ENCODE measurements at places on chromosomes 6 and 20.
A peak's percentile ranks its signal among the peaks of the same experiment; 100 is the strongest.

DNA sequence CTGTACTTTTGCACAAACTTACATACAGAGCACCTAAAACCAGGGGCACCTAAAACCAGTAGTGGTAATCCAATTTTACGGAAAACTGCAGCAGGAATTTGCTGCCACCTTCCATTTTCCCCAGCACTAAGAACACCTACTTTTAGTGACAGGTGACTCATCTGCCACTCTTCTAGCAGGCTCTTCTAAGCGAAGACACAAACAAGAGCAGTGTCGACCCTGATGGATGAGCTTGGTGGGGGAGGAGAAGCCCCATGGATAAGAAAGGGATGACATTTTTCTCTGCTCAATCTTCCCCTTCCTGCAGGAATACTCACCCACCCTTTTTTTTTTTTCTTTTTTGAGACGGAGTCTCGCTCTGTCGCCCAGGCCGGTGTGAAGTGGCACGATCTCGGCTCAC lies 116.9 kb downstream of the GMPR start:
- DNase-seq: no peak

- no peak for DNase-seq
Measured at GRCh38 chr6:136487759-136488425, 62.3 kb downstream of the MAP7 start.

DNA sequence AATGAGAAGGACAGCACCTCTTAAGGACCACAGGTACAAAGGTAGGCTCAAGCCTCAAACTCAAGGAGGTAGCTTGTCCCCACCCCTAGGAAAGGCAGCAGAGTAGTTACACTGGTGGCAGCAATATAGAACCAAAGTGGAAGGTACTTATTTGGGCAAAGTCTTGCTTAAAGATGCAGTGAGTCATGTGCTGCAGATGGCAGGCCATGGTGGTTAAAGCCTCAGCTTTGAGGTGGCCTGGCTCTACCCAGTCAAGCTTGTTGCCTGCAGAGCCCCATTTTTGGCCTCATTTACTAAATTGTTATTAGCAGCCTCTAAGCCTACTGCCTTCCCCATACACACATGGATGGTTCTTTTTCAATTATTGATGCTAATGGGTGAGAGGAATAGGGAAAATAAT lies 146.0 kb downstream of the ELOVL4 start:
- DNase-seq: no peak

- DNase-seq: peak; percentile 6
Measured at GRCh38 chr20:43306837-43307236, 117.1 kb upstream of the PTPRT start.

DNA sequence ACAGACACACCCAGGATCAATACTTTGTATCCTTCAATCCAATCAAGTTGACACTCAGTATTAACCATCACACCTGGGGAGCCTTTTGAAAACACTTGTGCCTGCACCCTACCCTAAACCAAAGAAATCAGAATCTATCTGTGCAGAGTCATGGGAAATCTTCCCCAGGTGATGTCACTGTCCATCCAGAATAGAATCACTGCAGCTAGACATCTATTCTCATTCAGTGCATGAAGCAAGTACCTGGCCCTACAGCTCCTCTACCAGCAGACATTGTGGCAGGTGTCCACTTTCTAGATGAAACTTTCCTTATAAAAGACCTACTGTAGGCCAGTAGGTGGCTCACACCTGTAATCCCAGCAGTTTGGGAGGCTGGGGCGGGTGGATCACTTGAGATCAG lies 262.4 kb upstream of the MARCKS start:
- no peak for DNase-seq

DNA sequence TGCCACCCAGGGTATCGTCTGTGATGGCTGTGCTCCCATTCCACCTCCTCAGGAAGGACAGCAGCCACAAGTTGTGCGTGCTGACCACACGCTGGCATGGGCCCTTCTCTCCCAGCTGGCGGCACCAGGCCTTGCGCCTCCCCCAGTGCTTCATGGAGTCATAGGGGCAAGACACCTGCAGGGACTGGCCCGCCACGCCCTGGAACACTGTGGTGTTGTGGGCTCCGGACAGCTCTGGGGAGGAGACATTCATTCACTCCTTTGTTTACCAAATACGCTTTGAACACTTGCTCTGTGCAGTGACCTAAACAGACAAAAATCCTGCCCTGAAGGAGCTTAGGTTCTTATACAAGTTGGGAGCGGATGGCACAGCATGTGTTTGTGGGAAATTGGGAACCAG lies 1.5 kb downstream of the TREM2 start:
- DNase-seq: no peak

DNA sequence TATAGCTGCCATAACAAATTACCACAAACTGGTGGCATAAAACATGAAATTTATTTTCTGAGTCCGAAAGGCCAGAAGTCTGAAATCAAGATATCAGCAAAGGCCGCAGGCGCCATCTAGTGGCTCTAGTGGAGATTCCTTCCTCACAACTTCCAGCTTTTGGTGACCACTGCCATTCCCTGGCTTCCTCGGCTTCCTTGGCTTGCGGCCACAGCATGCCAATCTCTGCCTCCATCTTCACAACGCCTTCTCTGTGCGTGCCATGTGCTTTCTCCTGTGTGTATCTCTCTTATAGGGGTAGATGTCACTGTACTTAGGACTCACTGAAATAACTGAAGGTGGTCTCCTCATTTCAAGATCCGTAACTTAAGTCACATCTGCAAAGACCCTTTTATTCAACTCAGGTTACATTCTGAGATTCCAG lies 5.4 kb upstream of the PLAGL1 start:
- DNase-seq: peak; percentile 75

DNA sequence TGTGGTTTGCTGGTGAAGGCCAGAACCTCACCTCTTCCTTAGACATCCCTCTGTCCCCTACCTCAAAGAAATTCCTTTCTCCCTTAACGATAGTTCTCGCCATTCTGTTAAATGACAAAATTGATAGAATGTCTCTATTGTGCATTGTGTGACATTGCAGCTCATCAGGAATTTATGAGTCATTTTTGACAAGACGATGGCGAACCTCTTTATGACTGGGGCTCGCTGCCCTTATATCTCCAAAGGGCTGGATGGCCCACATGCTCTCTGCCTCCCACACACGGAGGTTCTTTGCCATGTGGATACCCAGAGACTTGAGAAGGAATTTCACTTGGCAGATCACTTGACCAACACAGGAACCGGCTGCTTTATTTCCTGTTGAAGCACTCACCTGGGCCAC lies 66.8 kb upstream of the RPS6KA2 start:
- no peak for DNase-seq

GRCh38 chr6:133959667-133960368 lies 6.8 kb downstream of the TBPL1 start:
- DNase-seq: no peak

- no peak for DNase-seq
Measured at GRCh38 chr6:69696273-69696672, 100.5 kb downstream of the LMBRD1 start.

DNA sequence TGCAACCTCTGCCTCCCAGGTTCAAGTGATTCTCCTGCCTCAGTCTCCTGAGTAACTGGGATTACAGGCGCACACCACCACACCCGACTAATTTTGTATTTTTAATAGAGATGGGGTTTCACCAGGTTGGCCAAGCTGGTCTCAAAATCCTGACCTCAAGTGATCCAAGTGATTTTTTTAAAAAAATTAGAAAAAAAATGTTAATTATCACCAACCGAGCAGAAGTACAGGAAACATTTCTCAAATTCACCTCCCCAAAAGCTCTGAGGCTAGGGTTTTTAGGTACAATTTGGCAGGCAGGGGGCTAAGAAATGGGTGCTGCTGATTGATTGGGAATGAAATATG lies 14.9 kb upstream of the SLC22A16 start:
- DNase-seq: no peak

GRCh38 chr20:64112691-64113443 lies 5.5 kb upstream of the NPBWR2 start:
- peak; percentile 70 for DNase-seq

GRCh38 chr6:92341201-92341600 lies 1078.2 kb downstream of the EPHA7 start:
- DNase-seq: no peak
